ENCODE measurements at places on chromosomes 5 and 9.

DNA sequence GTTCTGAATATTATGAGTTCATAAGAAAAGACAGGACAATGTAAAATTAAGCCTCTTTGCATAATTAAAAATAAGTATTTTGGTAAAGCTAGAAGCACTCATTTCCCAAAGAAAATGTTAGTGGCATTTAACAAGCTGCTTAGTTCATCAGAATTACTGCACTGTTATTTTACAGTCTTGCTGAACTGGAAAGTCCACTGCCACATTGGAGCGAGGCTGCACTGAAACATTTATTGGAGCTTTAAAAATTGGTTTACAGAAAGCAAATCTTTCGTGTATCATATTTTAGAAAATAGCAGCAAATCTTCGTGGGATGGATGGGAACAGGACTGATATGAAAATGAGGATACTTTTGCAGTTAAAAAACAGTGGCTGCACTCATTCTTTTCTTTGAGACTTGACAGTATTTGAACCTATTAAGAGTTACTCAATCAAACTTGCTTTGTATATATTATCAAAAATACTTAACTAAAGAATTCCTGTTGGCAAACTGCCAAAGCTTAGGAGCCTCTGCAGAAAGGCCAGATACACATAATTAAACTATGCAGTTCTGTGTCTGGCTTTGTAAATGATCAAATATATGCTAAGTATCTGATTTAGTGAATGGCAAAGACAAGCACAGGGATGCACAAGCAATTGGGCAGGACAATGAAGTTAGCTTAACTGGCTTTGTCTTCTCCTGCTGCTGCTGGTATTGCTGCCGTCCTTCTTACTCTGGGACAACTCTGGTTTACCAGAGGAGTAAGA is 16.5 kb upstream of the FBXL7 start:
- DNase-seq: no peak

DNA sequence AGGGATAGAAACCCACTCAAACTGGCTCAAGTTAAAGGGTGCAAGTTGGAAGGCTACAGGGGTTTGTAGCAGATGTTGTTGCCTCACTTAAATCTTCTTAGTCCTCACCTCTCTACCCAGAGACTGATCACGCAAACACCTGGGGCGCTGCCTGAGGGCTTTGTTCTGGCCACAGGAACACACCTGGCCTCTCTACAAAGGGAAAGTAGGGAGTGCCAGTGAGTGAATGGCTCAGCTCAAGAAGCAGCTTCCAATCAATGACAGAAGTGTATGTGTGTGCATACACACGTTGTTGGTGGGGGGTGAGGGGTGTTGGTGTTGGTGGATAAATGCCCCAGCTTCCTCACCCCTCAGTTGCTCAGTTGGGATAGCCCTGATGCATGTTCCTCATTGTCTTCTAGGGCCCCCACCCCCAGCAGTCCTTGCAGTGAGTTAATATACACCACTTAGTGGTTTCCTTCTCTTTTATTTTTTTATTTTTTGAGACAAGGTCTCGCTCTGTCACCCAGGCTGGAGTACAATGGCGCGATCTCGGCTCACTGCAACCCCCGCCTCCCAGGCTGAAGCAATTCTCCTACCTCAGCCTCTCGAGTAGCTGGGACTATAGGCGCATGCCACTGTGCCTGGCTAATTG is 30.6 kb upstream of the CTNNA1 start:
- no peak for DNase-seq

- DNase-seq: no peak
Measured at GRCh38 chr9:129022037-129022436, 6.1 kb downstream of the SH3GLB2 start.

DNA sequence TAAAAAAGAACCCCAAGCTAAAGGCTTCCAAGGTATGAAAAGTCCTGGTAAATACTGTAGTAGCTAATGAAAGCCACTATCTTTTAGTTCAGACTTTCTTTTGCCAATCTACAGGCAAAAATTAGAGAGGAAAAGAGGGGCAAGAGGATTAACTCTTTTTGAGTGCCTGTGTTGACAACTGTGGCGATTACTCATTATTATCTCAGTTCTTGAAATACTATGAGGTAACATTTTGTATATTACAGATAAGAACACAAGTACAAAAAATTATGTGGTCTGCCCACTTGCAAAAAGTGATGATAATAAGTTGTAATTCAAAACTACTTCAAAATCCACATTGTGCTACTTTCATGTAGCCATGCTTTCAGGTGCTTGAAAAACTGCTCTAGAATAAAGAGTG is 144.0 kb downstream of the DTWD2 start:
- DNase-seq: no peak

GRCh38 chr5:146205499-146206202 is 2.2 kb downstream of the RBM27 start:
- DNase-seq: no peak

GRCh38 chr9:92503156-92503555 is 20.9 kb upstream of the ASPN start:
- no peak for DNase-seq

DNA sequence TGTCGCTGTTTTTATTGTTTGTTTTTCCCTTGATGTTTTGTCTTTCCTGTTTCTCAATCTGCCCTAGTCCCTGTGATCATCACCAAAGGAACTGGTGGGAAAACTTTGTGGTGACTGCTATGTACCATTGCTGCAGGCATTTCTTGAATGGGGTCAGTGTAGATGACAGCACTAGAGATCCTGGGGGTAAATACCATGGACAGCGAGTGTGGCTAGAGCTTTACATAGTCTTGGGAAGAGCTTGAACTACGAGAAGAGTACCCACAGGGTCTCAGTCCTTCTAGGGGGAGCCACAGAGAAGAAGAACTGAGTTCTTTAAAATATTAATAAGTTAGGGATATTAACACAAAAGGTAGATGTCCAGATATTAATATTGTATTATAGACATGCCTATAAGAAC is 138.8 kb downstream of the PAM start:
- DNase-seq: no peak

DNA sequence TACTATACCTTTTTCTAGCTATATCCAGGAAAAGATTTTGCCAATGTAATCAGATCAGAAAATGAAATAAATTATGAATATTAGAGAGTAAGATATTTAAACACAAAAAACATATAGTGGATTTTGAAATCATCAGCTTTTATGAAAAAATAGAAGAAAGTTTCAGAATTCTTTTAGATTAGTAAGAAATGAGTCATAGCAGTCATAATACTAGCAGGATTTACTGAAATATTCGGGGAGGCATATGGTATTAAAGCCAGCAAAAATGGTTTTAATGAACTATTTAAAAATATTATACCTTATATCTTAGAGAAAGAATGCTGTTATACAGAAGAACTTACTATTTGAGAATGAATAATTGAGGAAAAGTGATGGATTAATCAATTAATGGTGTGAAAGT is 303.6 kb upstream of the NUDT12 start:
- no peak for DNase-seq

DNA sequence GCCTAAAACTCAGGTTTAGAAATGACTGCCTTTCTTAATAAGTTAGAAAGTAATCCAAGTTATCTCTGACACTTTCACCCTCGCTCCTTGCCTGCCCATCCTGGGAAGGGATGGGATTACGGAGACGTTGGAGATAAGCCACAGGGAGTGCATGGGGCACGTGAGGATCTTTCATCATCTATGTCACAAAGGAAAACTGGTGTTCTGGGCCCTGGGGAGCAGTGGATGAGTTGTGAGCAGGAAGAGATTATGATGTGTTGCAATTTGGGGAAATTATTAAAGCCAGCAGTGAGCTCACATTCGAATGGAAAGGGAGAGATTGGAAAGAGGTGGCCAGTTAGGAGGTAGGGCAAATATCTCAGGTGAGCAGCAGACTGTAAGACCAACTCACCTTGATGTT is 12.8 kb downstream of the AFAP1L1 start:
- peak; percentile 14 for DNase-seq

- DNase-seq: no peak
Measured at GRCh38 chr5:63456279-63456678, 506.0 kb downstream of the HTR1A start.

DNA sequence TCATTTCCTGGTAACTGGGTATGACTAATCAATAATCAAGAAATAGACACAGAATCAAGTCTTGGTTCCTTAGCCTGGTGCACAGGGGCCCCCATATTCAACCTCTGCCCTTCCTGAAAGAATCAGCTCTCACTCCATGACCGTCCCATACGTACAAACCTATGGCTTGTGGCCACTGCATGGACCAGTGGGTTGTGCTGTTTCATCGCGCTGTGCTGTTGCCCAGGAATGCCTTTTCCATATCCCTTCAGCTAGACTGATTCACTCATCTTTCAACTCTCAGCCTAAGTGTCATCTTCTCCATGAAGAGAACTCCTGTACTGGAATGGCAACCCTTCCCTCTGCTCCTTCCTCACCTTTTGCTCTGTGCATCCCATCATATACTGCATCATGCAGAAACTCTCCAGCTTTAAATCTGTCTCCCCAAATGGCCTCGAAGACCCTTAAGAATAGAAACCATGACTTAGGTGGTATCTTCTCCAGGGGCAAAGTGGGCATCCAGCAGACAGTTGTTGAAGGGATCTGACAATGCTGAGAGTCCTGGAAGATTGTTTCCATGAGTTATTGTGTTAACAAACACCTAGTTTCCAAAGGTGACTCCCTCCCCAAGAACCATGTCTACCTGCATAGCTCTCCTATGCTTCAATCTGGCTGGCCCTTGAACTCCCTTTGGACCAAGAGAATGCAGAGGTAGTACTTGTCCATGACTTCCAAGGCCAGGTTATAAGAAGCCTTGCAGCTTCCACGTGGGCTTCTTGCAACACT is 180.8 kb downstream of the ACTL7B start:
- no peak for DNase-seq

GRCh38 chr5:107855171-107855570 is 184.4 kb upstream of the EFNA5 start:
- DNase-seq: no peak

GRCh38 chr9:764986-765385 is 76.5 kb upstream of the DMRT1 start:
- no peak for DNase-seq

DNA sequence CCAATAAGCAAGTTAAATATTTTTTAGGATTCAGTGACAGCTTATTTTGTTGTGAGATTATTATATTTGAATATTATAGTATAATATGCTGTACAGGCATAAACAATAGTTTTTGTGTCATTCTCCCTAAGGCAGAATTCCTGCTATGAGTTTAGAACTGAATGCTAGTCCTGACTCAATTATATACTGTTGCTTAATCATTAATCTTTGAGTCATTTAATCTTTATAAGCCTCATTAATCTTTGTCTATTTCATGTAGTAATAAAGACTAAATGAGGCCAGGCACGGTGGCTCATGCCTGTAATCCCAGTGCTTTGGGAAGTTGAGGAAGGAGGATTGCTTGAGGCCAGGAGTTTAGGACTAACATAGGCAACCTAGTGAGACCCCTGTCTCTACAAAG is 3.6 kb upstream of the DCP2 start:
- no peak for DNase-seq

GRCh38 chr9:102642651-102643050 is 352.5 kb upstream of the CYLC2 start:
- no peak for DNase-seq

- peak; percentile 53 for DNase-seq
Measured at GRCh38 chr9:118023644-118024043, 319.4 kb downstream of the TLR4 start.

DNA sequence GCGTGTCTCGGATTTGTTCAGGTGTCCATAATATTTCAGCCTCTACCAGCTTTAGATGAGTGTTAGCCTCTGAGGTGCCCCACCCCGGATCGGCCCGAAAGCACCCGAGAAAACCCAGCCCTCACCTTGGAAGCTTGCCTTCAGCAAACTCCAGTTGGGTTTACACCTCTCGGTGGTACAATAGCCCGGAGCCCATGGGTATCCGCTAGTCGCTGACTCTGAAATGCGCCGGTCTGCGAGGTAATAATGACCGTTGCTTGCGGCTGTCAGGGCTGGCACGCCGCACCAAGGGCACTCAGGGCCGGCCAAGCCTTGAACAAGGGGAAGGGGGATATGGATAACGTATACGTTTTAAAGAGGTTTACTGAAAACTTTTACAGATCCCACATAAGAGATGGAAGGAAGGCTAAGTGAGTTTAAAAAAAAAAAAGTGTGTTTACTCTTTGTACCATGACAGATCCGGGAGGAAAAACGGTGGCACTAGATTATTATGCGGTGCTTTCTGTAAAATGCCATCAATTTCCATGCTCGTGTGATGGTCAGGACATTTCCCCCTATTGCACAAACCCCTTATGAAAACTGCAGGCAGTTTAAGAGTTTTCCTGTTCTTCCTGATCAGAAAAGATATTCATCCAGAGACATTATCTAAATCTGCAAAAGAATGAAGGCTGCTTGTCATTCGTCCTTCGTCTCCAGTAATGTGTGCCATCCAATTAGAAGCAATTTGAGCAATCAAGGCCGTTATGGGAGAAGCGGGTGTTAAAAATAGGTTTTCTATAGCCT is 124.2 kb downstream of the TMEM161B start:
- no peak for DNase-seq

- DNase-seq: peak; percentile 9
Measured at GRCh38 chr5:45335978-45336377, 360.2 kb downstream of the HCN1 start.

DNA sequence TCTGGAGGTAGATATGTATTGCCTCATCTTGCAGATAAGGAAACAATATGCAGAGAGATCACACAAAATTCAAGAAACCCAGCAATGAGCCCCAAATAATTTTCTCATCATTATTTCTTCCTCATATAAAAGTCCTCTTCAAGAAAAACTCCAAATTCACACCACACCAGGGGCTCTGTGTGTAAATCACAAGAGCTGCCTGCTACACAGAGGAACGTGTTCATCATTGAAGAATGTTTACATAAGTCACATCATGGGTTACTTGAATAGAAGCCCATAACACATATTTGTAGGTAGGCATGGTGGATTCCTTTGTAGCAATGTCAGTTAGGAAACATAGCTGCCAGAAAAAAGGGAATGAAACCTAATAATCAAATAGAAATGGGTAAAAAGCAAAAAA is 308.1 kb upstream of the TLE4 start:
- no peak for DNase-seq

DNA sequence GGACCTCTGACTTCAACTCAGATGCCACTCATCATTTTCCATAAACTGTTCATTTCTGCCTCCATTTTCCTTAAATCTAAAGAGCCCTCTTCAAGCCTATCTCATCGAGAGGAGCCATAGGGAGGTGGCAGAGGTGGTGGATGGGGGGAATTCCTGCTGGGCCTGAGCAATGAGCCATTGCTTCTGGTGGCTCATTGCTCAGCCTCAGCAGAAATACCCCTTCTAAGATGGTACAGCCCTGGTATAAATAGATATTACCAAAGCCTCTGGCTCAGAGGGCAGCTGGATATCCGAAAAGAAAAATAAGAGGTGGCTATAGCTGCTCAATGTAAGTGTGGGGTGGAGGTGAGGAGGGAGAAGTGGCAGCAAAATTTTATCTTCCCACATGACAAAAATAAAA is 313.5 kb downstream of the CAAP1 start:
- DNase-seq: no peak

Measured in NCI-H2171 treated with DMSO at 0.1 percent for 48 hours (cell line).